H54 (cell line): ENCODE measurements at places on chromosomes 16 and 17.
A peak's percentile ranks its signal among the peaks of the same experiment; 100 is the strongest.

DNA sequence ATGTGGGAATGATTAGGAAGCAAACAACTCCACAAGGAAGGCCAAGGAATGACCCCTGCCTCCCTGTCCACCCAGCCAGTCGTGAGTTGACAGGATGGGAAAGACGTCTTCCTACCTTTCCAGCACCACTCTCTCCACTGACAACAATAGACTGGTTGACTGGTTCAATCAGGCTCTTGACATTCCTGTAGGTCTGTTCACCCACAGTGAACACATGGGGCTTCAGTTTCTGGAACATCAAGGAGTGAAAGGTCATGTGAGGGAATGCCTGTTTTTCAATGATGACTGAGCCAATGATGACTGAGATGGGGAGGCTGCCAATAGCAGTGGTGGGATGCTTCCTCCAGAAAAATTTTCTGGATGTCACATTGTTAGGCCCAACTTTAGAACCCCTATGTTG lies 9.6 kb downstream of the MYO19 start:
- DNase-seq, result no peak

DNA sequence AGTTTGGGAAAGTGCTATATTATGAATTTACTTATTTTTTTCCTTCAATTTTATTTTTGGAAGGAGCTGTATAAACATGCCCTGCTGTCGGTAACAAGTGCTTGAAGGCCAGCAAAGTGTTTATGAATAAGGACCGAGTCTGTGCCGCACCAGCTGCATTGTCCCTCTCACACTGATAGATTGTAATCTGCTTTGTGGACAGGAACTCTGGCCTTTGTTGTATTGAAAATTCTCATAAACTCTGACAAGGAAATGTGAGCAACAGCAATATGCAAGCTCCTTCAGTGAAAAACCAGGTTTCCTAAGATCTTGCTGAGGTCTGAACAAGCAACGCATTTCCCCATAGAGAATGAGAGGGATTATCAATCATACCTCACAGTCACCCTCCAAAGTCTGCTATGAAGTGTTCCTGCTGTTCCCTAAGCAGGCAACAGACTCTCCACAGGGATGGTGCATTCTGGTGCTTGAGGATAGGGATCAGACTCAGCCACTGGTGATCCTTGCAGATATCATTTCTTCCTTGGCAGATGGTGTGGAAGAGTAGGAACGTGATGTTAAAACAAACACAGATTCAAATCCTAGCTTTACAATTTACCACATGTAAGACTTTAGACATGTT lies 109.6 kb downstream of the KCNJ2 start:
- DNase-seq, result no peak

DNA sequence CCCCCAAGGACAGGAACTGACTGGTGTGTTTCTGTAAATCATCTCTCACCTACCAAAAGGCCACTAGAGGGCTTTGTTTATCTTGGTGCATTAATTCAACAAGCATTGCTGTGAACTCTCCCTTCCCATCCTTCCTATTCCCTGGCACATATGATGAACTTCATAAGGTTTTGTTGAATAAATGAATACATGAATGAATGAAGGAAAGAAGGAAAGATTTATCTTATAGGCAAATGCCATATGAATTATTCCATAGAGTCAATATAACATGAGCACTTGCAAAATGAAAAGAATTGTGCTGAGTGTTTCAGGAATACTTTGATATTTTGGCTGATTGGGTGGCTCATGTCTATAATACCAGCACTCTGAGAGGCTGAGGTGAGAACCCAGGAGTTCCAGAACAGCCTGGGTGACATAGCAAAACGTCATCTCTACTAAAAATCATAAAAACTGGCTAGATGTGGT lies 4.3 kb downstream of the SPDYE4 start:
- DNase-seq, result peak; percentile 33

GRCh38 chr16:6193718-6194117 lies 1096.1 kb upstream of the EEF2KMT start:
- DNase-seq, result no peak
